ENCODE measurements at places on chromosomes 5 and 9. TPM values are rescaled to one million over a fixed set of nuclear protein-coding genes. Genes with fewer than 3 reads are reported as not detected.

Gene NTRK2
- not detected for total RNA-seq

Gene SLC34A1
- not detected for total RNA-seq

Gene ECSCR
- total RNA-seq: not detected

Gene RNF183
- not detected for total RNA-seq

Gene DNAJC18
- total RNA-seq: 9.0 TPM

Measured in Karpas-422 (cell line).